ENCODE measurements at places on chromosomes 3 and 15.

GRCh38 chr15:74868059-74868458 lies 5.1 kb downstream of the SCAMP2 start:
- no peak for DNase-seq

DNA sequence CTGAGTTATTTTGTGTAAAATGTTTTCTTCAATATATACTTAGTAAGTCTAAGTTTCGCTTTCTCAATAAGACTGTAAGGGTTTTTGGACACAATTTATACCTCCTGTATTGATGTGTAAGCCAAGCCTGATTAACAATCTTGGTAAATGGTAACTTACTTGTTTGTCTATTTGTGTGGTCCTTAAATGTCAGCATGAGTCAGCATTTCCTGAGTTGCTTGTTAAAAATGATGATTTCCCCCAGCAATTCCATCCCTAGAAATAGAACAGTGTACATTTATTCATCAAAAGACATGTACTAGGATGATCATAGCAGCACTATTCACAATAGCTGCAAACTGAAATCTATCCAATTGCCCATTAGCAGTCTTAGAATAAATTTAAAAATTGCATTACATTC lies 53.4 kb upstream of the LRIG1 start:
- no peak for DNase-seq

DNA sequence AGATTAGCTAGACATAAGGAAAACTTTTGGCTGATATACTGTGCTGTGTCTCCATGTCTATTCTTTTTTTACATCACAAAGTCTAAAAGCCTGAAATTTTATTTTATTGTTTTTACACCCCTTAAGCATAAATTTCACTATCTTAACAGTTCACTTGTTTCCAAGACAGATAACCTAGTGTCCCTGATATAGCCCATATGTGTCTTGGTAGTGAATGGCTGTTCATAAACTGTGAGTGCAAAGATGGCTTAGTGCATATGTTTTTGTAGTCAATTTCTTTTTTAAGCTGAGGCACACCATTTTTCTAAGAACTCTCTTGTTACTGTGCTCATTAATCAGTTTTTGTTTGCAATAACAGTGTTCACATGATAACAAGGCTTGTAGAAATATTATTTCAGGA lies 381.1 kb downstream of the OXSM start:
- DNase-seq: no peak

GRCh38 chr15:47746516-47746915 lies 29.2 kb downstream of the SEMA6D start:
- DNase-seq: no peak

DNA sequence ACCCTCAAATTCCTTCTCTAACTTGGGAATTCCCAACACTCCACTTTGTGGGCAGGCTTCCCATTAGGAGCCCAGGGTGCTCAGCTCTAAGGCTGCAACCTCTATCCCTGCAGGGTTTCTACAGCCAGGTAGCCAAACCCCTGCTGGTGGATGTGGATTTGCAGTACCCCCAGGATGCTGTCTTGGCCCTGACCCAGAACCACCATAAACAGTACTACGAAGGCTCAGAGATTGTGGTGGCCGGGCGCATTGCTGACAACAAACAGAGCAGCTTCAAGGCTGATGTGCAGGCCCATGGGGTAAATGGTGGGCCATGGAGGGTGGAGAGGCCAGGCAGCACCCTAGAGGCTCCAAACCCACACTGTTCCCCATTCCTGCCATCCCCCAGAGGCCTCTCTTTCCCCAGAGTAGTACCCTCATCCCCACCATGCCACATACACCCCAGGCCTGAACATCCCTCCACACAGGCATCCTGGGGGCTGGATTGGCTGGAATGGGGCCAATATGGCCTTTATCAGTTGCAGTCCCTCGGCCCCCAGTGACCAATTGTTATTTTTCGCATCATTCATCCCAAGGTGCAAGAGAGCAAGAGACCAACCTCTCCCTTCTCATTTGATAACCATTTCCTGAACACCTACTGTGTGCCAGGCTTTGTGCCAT lies 7.7 kb downstream of the ITIH1 start:
- DNase-seq: no peak

- no peak for DNase-seq
Measured at GRCh38 chr3:65914032-65914739, 124.5 kb downstream of the MAGI1 start.

DNA sequence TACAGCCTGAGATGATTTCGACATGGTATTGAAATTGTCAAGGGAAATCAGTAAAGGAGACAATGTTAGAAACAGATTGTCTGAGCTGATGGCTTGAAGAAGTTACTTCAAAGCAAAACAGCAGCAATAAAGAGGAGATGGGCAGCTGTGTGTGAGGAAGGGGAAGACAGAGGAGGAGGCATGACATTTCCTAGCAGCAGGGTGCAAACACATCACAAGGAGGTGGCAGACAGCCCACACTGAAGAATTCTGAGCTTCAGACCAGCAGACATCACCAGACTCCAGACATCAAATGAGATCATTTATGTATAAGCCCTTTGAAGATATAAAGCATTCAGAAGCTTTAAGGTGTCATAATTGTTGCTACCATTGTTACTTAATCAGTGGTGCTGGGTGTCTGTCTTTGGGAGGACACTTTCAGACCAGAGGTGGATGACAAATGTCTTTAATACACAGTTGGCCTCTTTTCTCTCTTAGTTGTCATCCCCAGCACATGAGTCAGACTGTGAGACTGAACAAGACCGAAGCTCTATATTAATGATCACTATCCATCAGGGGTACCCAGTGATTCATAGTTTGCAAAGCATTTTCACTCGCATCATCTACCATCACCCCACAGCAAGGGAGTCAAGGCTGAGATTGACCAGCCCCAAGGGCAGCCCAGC lies 203.9 kb downstream of the MINAR1 start:
- DNase-seq: no peak

DNA sequence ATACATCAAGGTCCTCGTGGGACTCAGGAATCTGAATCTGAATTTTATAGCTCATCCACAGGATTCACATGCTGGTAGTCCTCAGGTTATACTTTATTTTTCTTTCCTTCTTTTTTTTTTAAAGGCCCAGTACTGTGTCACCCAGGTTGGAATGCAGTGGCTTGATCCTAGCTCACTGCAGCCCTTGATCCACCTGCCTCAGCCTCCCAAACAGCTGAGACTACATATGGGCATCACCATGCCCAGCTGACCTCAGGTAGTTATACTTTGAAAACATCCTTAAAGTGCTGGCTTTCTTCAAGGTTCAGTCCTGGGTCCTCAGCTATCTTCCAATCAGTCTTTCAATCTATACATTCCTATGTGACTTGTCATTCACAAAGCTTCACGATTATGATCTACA lies 38.2 kb downstream of the SNX4 start:
- DNase-seq: no peak

DNA sequence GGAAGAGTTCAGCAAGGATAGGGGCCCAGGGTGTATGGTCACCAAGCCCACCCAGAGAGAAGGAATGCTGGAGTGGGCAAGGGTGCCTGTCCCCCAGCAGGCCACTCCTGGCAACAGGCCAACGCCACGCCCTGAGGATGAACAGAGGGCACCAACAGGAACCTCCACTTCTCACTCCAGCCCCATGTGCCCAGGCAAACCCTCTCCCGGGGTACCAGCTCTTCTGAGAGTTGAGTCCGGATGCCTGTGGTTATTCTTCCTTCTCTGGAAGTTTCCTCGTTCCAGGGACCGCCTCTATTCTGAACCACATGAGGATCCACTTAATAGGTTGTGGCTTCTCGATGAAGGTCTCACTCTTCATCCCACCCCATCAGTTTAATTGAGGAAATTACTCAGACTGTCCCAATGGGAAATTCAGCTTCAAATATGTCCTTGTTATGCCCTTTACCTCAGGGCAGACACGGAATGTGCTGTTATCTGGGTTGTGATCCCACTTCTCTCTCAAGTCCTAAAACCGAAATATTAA lies 114.3 kb downstream of the LIPC start:
- no peak for DNase-seq

- no peak for DNase-seq
Measured at GRCh38 chr3:139933766-139934165, 1.2 kb upstream of the CLSTN2 start.

- no peak for DNase-seq
Measured at GRCh38 chr3:142239421-142239820, 14.0 kb upstream of the GK5 start.

All from stimulated activated CD4-positive, alpha-beta T cell treated with anti-CD3 and anti-CD28 coated beads, TNF-alpha, amount 100 ng/mL, for 1 hour (primary cell).